ENCODE measurements at places on chromosomes 4 and X.
A peak's percentile ranks its signal among the peaks of the same experiment; 100 is the strongest.

DNA sequence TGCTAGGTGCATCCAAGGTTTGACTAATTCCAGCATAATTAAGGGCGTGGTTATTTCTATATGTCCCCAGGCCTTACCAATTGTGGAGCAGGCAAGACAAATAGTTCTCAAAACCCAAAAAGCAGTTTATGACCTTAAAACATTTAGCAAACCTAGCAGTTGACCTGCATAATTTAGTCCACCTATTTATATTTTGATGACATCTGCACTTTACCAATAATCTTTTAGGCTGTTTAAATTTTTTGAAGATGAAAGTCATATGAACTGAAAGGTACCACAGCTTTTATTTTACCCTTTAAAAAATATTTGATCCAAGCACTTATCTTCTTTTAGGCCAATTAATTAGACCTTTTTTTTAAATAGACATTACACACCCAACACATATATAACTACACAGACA lies 9.8 kb upstream of the ASIC5 start:
- DNase-seq = no peak

- no peak for DNase-seq
Measured at GRCh38 chr4:52748432-52748831, 2.8 kb downstream of the ERVMER34-1 start.

- no peak for DNase-seq
Measured at GRCh38 chr4:5816851-5817375, 76.0 kb downstream of the CRMP1 start.

DNA sequence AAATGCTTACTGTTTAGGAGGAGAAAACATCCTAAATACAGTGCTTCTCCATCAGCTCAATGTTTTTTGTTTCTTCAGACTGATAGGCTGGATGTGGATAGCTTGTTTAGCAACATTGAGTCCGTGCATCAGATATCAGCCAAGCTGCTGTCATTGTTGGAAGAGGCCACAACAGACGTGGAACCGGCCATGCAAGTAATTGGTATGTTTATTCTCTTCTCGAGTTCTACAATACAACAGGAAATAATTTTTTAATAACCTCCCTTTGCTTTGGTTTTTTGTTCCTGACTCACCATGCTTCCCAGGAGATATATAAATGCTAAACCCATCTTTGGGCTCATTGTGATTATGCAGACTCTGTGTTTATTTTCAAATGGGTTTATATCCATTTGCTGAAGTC lies 60.9 kb downstream of the ARHGEF38 start:
- DNase-seq = no peak

GRCh38 chr4:71221510-71222466 lies 117.0 kb upstream of the SLC4A4 start:
- no peak for DNase-seq

DNA sequence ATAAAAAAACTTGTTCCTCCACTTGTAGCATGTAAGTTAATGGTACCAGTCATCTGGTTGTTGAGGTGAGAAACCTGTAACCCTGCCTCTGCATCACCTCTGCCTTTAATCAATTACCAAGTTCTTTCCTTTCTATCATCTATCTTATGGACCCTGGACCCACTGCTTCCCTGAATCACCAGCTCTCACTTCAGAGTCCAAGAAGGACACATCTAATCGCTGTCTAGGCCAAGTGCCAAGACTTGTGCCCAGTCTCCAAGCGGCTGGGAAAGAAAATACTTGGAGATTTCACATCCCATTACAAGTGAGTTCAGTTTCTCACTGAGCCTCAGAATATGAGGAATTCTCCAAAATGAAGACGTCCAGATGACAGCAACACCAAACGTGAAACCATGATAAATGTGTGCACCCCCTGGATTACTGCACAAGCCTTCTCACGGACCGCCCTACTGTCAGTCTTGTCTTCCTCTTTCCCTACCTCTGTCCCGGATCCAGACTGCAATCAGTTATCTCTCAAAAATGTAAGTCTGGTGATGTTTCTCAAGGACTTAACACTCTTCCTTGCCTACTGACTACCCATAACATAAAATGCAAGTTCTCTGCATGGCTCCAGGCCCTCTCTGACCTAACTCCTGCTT lies 10.4 kb downstream of the PALLD start:
- DNase-seq = no peak

- DNase-seq = no peak
Measured at GRCh38 chr4:64001229-64001898, 407.9 kb downstream of the TECRL start.

DNA sequence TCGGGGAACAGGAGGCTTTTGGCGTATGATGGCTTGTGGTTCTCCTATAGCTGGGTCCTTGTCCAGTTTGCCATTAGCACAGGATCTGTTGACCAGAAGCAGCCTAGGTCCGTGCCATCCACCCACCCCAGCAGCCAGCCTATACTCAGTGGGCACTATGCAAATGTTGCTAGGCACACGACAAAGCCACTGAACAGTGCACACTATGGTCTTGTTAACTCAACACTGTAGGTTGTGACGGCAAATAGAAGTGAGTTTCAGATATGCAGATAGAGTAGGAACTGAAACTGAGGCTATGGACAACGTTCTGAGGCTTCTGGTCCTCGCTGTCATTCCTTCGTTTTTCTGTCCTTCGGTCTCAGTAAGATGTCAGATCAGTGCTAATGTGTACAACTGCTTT lies 541.3 kb upstream of the TENM3 start:
- DNase-seq = no peak

GRCh38 chr4:17687237-17687857 lies 72.9 kb downstream of the MED28 start:
- DNase-seq = no peak

DNA sequence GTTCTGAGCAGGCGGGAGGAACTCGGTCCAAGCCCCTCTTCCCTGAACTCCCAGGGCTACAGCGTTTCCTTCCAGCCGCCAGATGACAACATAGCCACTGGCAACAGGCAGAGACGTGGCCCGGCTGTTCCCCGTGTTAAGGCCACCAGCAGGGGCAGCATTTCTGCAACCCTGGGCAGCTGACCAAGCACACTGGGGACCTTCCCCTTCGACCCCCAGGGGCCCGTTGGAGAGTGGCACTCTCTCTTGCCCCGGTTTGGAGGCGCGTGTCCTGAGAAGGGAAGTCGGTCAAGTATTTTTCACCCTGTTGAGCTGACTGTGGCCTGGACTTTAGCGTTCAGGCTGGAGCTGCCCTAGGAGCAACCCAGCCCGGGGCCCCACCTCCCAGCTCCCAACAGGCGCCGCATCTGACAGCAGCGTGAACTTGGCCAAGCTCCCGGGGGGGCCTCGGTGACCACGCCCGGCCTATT lies 37.6 kb downstream of the ZBTB49 start:
- no peak for DNase-seq

DNA sequence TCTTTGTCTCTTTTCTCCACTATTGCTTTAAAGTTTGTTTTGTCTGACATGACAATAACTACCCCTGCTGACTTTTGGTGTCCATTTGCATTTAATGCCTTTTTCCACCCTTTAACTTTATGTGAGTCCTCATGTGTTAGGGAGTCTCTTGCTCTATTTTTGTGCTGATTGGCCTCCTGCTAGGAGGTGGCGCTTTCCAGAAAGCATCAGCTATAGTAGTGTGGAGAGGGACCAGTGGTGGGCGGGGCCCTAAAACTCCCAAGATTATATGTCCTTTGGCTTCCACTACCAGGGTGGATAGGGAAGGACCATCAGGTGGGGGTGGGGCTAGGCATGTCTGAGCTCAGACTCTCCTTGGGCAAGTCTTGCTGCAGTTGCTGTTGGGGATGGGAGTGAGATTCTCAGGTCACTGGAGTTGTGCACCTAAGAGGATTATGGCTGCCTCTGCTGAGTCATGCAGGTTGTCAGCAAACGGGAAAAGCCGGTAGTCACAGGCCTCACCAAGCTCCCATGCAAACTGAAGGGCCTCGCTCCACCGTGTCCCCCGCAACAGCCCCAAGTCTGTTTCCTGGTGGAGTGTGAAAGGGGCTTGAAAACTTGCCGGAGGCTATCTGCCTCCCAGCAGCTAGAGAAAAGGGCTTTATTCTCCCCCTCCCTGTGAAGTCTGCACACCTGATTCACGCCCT lies 156.3 kb downstream of the CPEB2 start:
- DNase-seq = no peak

DNA sequence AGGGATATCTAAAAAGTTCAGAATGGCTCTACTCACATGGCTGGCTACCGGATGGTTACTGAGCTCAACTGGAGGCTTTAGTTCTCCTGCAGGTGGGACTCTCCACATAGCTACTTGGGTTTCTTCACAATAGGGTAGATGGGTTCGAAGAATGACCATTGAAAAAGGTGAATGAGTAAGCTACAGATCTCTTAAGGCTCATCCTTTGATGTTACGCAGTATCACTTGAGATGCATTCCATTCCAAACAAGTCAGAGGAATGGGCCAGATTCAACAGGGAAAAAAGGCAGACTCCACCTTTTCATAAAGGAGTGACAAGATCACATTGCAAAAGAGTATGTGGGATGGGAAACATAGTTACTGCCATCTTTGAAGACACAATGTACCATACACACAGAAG lies 52.6 kb downstream of the DDX53 start:
- no peak for DNase-seq

GRCh38 chrX:123277821-123278220 lies 93.7 kb downstream of the GRIA3 start:
- no peak for DNase-seq

DNA sequence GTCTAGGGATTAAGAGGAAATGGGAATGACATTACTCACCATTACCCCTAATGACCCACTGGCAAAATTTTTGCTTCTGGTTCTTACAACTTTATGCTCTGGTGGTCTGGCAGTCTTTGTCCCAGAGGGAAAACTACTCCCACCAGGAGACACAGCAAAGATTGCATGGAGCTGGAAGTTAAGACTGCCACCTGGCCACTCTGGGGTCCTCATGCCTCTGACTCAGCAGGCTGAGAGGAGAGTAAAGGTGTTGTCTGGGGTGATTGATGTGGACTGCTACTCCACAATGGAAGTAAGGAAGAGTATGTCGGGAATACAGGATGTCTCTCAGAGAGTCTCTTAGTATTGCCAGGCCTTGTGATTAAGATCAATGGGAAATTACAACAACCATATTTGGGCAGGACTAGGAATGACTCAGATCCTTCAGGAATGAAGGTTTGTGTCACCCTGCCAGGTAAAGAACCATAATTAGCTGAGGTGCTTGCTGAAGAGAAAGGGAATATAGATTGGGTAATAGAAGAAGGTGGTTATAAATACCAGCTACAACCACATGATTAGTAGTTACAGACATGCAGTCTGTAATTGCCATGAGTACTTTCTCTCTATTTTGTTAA lies 215.5 kb downstream of the GPAT3 start:
- DNase-seq = no peak

GRCh38 chr4:62531731-62532130 lies 1331.6 kb downstream of the ADGRL3 start:
- no peak for DNase-seq

DNA sequence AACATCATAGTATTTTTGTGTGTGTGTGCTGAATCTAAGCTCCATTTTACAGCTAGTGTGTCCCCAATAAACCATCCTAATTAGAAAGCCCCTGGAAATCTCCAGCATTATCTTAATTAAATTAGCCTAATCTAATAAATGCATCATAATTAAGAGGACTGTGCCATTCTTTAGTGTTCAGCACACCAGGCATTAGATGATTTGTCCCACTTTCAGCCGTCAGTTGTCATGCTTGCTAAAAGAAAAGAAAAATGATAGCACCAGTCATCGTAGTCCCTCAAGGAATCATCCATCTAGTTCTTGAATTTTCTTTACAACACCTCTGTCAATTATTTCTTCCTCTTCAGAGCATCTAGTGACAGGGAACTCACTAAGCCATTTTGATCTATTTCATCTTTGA lies 155.9 kb downstream of the PALLD start:
- DNase-seq = no peak

GRCh38 chr4:25180524-25181131 lies 20.4 kb upstream of the SEPSECS start:
- no peak for DNase-seq

- DNase-seq = no peak
Measured at GRCh38 chrX:148634591-148634990, 134.2 kb downstream of the AFF2 start.

DNA sequence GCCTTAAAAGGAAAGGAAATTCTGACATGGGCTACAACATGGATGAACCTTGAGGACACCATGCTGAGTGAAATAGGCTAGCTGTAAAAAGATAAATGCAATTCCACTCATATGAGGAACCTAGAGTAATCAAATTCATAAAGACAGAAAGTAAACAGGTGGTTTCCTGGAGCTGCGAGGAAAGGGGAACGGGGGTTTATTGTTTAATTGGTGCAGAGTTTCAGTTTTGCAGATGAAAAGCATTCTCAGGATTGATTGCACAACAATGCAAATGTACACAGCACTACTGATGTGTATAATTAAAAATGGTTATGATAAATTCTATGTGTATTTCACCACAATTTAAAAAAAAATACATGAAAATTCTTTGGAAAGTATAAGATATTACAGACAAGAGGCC lies 24.0 kb downstream of the PLRG1 start:
- no peak for DNase-seq

GRCh38 chr4:128510850-128511249 lies 223.2 kb upstream of the PGRMC2 start:
- DNase-seq = no peak

- no peak for DNase-seq
Measured at GRCh38 chr4:1215141-1216075, 33.5 kb downstream of the CTBP1 start.

DNA sequence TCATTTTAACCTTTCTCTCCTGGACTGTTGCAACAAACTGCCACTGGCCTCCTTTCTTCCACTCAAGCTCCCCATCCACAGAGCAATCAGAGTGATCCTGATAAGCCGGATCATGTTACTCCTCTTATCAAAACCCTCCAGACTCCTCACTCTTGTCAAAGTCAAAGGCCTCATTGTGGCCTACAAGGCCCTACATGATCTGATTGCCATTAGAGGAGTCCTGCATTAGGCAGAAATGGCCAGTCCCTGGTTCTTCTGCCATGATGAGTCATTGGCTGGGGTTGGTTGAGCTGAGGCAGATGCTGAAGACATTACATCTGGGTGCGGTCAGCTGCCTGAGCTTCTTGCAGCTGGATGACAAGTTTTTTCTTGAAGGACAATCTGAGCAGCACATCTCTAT lies 32.7 kb upstream of the CASK start:
- no peak for DNase-seq

DNA sequence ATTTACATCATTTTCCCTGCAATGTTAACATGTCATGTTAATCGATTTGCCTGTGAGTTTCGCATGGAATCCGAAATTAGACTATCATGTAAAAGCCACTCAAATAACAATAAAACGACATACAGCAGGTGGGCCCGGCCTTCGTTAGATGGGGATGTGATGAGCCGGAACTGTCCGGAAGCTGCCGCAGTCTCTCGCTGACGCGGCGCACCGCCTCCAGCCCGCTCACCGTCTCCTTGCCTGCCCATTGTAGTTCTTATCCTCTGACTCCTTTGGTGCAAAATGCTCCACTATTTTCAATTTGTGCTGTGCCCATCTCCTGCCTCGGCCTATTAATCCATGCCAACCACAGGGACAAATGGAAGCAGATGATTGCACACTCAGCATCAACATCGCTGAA lies 877.5 kb upstream of the TENM3 start:
- DNase-seq = peak; percentile 3

DNA sequence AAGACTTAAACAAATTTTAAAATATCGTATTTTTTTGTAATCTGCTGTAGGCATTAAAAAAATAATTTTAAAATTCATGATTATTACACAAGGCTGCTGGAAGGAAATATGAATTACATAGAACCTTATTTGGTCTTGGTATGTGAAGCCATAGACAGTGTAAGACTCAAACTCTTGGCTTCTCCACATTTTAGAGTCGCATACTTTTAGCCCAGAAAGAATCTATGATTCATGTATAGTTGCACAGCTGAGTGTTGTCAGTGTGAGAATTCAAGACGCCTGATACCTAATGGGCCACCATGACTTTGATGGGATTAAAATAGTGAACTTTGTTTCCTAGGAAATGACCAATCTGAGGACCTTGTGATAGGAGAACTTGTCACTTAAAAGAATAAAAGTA lies 1.4 kb downstream of the INTU start:
- no peak for DNase-seq
